ENCODE measurements at places on chromosomes 12 and 14.

DNA sequence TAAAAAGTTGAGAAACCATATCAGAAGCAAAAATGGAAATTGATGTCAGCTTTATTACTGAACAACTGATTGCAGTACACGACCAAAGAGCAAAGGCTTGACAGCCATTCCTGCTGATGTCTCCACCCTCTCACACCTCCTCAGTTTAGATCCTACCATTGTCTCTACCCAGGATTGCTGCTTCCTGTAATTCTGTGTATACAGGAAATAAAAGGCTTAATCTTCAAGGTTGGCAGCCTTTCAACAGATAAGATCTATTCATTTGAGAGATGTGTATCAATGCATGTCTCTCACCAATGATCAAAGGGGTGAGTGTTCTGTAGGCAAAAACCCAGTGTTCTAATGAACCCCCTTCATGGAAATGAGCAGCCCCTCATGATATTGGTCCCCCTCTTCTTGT, 27.0 kb downstream of the SLCO1C1 start:
- DNase-seq: no peak

DNA sequence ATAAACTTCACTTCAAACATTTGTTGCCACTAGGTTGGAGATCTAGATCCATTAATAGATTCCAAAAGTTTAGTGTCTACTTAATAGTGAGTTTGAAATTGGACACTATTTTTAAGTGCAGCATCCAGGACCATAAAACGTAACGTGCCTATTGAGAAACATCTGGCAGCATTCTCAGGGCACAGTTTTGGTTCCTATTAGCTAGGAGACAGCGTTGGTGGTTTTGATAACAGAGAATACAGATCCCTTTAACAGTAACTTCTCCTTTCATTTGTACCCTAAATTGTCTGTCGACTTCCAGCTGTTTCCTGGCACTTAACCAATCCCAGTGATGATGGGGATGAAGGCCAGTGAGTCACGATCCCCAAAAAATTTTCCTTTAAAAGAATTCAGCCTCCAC, 25.8 kb downstream of the KCNK10 start:
- no peak for DNase-seq

DNA sequence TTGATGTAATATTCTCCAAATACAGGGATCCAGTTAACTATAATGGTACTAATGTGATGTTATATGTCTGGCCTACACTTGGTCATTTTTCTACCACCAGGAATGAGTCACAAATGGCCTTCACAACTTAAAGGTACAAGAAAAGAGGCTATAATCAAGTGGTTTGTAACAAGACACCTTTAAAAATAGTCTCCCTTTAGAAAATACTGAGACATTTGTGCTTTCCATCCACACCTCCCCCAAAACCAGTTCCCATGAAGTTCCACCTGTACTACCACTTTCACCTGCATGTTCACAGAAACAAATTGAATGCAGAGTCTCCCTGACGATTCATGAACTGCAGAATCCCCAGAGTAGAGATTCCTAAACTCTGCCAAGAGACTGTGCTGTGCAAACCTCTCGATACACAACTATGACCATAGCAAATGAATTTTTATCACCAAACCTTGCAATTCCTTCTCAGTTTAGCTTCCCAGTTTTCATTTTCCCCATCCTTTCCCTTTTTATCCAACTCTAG, 6.0 kb downstream of the BTG1 start:
- no peak for DNase-seq

GRCh38 chr14:102479777-102480176, 29.8 kb downstream of the ANKRD9 start:
- DNase-seq: no peak

DNA sequence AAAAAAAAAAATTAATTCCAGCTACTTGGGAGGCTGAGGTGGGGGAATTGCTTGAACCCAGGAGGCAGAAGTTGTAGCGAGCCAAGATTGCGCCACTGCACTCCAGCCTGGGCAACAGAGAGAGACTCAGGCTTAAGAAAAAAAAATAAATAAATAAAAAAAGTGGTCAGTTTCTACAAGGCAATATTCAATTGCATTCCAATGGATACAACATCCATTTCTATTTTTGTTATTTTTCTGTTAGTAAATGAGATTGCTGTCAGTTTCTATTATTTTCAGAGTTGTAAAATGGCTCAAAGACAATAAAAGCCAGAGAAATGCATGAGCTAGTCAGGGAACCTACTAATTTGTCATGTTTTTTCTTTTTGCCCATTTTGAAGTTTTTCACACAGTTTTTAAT, 119.2 kb downstream of the PDE3A start:
- no peak for DNase-seq

GRCh38 chr12:49872781-49873181, 29.9 kb upstream of the BCDIN3D start:
- DNase-seq: no peak

DNA sequence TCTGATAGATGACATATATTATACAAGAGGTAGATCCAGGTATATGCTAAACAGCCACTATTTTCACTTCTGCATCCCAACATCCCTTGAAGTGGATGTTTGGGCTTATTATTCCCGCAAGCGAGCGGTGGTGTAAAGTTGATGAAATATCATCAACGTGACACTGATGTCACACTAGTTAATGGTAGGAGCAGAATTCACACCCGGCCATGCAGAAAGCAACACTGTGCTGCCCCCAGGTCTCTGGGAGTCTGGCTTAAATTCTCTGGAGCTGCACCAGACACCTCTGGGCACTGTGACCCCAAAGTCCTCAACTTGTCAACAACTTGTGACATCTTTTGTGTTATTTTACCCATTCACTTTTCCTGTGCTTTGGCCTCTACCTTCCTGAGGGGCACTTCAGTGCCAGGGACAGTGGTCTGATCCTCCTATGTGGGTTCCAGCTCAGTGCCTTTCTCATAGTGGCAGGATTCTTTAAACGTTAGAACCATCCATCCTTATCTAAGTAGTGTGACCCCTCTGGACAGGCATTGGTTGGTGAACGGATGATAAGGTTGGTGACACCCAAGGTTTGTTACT, 952 bp downstream of the DRAM1 start:
- DNase-seq: no peak

- DNase-seq: no peak
These were observed 55.1 kb downstream of the SFSWAP start for GRCh38 chr12:131765961-131766360.

- no peak for DNase-seq
These were observed 8.2 kb upstream of the C14orf93 start for GRCh38 chr14:23018107-23018506.

- no peak for DNase-seq
These were observed 21.2 kb downstream of the POLR3B start for GRCh38 chr12:106378788-106379187.

GRCh38 chr12:128856035-128856790, 2.9 kb downstream of the GLT1D1 start:
- DNase-seq: no peak

DNA sequence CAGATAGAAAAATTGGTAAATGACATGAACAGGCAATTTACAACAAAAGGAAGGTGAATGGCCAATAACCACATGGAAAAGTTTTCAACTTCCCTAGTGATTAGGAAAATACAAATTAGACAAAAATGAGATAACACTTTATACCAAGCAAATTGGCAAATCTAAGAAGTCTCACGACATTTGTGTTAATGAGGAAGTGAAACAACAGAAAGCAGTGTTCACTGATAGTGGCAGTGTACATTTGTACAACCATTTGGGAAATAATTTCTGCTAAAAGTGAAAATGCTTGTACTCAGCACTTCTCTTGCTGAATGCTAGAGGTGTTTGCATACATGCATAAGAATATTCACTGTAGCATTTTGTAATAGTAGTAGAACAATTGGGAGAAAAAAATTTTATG, 126.6 kb downstream of the LLPH start:
- no peak for DNase-seq

DNA sequence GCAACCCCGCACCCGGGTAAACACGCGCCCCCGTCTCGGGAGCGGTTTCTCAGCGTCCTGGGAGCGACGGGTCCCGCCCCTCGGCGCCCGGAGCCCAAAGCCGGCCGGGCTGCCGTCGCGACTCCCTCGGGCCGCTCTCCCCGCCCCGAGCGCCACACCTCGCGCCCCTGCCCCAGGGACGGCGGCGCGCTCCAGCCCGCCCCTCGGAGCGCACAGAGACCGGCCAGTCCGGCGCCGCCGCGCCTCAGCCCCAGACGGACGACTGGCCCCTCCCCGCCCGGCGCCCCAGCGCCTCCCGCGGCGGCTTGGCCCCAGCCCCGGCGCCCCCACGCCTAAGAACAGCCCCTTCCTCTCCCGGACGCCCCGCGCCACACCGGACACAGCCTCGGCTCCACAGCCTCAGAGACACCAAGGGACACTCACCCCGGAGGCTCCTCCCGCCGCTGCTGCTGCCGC, 411 bp downstream of the BTBD7 start:
- DNase-seq: peak; percentile 23

DNA sequence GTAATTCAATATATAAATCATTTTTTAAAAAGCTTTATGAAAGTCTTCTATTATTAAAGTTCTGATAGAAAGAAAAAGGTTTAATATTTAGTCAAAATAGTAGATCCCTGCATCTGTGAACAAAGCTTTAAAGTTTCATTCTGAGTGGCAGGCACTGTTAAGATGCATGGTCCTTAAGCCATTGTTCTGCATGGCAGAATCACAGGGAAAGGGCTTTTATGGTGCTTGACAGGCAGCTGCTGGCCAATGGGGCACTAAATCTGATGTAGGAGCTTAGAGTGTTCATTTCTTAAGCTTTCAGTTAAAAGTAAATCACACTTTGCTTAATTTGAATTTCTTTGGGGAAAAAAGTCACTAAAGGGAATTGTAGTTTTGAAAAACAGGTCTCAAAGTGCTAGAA, 148.2 kb downstream of the PLEKHA5 start:
- no peak for DNase-seq

DNA sequence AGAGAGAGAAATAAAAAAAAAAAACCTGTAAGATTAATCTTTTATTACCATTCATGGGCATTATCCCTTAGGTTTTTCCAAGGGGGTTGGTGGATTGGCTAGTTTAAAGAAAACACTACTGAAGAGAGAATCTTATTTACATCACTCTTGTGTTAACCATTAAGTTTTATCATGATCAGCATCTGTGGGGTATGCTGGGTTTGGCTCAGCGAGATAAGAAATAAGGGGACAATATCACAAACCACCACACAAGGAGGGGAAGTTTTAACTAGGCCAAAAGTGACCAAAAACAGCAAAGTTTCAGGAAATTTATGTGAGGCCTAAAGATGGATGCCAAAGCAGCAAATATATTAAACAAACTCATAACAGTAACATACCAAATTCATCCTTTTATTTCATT, 548.6 kb downstream of the SLC16A7 start:
- no peak for DNase-seq

DNA sequence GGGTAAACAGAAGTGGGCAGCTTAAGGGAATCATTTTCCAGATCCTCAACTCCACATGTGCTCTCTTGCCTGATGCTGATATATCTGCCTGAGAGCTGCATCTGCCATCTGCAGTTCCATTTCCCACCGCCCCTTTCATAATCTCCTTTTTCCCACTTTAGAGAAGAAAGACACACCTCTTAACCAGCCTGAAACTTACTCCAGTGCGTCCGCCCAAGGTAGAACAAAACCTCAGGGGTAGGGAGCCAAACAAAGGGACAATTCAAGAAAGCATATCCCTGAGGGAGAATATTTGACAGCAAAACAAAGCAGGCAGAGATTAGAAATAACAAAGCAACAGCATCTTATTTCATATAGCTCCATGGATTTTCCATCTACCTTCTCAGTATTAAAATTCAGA, 4.3 kb downstream of the MDM1 start:
- no peak for DNase-seq

- no peak for DNase-seq
These were observed 56.7 kb downstream of the MSRB3 start for GRCh38 chr12:65335021-65335714.

- no peak for DNase-seq
These were observed 146.4 kb downstream of the FOXN3 start for GRCh38 chr14:89270439-89271227.

GRCh38 chr12:78392918-78393317, 471.7 kb upstream of the SYT1 start:
- DNase-seq: no peak

DNA sequence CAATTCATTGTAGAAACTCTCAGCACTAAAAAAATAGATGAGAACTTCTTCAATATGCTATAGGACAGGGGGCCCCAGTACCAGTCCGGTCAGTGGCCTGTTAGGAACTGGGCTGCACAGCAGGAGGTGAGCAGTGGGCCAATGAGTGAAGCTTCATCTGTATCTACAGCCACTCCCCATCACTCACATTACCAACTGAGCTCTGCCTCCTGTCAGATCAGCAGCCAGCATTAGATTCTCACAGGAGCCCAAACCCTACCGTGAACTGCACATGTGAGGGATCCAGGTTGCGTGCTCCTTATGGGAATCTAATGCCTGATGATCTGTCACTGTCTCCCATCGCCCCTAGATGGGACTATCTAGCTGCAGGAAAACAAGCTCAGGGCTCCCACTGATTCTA, 15.7 kb upstream of the ANO2 start:
- DNase-seq: no peak

DNA sequence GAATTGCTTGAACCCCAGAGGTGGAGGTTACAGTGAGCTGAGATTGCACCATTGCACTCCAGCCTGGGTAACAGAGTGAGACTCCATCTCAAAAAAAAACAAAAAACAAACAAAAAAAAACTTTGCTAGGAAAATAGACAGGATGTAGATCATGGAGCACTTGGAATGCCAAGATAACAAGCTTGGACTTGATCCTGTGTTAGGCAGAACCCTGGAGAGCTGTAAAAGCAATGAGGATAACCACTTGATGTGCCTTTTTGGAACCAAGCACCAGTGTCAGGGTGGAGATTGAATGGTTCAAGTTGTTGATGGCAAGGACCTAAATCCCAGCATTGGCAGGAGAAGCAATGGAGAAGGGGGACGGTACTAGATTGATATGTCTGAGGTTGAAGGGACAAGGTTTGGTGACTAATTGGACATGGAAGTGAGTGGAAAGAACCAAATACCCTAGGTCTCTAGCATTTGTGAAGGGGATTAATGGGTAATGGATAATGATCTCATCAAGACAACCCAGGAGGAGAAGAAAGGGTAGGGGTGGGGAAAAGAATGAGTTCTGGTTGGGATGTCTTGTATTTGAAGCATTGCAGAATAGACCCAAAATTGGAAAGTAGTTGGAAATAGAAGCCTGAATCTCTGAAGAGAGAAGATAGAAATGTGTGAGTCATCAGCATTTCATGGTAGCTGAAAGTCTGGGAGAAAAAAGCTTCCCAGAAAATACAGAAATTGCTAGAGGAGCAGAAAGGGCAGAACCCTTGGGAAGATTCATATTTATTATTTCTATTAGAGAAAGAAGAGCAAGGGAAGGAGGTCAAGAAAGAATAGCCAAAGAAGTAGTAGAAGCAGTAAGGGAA, 176.7 kb downstream of the NUAK1 start:
- no peak for DNase-seq

GRCh38 chr12:128914908-128915563, 61.8 kb downstream of the GLT1D1 start:
- peak; percentile 10 for DNase-seq
